ENCODE measurements at places on chromosomes 6 and 20.

- DNase-seq = no peak
Observed at GRCh38 chr20:50145566-50145965, 8.0 kb downstream of the PEDS1 start.

- DNase-seq = peak; percentile 21
Observed at GRCh38 chr6:126701676-126702560, 362.0 kb downstream of the CENPW start.

GRCh38 chr6:40552941-40553340 is 34.2 kb downstream of the LRFN2 start:
- no peak for DNase-seq

DNA sequence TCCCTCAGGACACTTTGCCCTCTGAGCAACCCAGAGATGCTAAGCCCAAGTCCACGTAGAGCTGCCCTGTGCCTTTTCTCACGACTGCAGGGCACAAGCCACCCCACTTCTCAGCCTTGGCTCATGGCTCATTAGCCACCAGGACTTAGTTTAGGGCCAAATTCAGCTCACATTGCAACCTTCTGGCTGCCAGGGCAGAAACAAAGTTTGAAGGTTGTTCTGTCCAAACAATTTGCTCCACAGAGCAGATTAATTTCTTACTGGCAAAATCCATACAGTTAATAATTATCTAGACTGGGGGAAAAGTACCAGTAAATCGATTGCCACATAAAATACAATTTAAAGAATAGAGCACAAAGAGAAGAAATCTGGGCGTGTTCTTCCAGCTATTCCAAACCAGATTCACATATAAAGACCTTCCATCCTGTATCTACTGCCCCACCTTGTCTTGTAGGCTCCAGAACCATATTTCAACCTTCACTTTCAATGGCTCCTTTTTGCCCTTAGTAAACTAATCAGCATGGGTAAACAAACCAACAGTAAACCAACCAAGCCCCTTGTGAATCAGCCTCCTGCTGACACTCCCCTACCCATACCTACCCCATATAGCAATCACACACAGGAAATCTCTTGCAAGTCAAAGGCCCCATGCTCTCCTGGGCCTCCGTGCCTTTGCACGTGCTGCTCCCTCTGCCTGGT is 101.9 kb downstream of the QRSL1 start:
- DNase-seq = no peak

- DNase-seq = no peak
Observed at GRCh38 chr6:41451039-41451438, 95.1 kb upstream of the FOXP4 start.

- DNase-seq = no peak
Observed at GRCh38 chr20:32036716-32037485, 15.1 kb upstream of the HCK start.

DNA sequence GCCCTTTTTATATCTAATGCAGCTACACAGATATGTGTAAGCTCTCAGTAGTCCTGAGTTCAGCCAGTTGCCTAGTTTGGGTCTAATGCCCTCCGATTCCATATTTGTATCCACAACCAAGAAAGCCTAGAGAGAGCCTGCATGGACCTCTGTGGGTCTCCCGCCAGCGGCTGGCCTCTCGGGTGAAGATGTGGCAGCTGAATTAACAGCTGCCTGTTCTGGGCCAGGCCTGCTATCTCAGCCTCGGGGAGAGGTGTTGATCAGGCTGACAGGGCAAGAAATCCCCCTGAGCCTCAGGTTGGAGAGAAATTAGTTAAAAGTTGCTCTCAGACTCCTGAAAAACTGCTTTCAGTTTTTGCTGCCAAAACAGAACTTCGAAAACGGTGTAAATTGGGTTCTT is 19.8 kb downstream of the PTK7 start:
- no peak for DNase-seq

GRCh38 chr6:16572943-16573342 is 188.3 kb downstream of the ATXN1 start:
- DNase-seq = no peak
